ENCODE measurements at places on chromosomes 1 and 21.

DNA sequence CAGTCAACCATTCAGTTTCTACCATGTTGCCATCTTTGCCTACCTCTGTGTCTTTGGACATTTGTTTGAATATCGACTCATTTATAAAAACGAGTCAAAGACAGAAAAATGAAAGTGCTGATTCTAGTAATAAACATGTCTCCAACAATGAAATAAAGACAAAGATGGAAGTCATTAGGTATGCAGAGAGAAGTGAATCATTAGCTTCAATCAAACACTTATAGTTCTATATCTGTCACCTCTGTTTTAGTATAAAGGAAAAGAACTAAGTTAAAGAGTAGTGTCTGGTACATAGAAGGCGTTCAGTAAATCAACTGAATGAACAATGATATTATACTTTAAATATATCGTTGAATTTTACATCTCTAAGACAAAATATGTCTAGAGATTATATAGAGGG lies 1.7 kb upstream of the TSPAN2 start:
- DNase-seq, result no peak

GRCh38 chr1:80217377-80217986 lies 1211.0 kb upstream of the ADGRL4 start:
- DNase-seq, result no peak

GRCh38 chr1:159162516-159163265 lies 8.7 kb upstream of the CADM3 start:
- no peak for DNase-seq

DNA sequence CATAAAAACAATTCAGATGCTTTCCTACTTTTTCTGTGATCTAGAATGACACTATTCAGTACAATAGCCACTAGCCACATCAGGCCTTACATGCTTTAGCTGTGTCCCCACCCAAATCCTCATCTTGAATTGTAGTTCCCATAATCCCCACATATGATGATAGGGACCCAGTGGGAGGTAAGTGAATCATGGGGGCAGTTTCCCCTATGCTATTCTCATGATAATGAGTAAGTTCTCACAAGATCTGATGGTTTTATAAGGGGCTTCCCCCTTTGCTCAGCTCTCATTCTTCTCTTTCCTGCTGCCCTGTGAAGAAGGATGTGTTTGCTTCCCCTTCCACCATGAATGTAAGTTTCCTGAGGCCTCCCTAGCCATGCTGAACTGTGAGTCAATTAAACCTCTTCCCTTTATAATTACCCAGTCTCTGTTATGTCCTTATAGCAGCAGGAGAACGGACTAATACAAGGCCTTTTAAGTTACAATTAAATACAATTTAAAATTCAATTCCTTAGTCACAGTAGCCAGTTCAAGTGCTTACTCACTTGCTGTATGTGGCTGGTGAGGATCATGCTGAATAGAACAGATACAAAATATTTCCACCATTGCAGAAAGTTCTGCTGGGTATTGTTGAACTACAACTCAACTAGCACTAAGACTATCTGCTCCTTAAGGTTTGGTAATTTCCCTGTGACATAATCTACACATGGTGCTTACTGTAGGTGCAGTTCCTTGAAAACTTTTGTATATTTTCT lies 106.7 kb downstream of the SCMH1 start:
- no peak for DNase-seq

- no peak for DNase-seq
Observed at GRCh38 chr21:36835383-36835795, 131.1 kb downstream of the HLCS start.

DNA sequence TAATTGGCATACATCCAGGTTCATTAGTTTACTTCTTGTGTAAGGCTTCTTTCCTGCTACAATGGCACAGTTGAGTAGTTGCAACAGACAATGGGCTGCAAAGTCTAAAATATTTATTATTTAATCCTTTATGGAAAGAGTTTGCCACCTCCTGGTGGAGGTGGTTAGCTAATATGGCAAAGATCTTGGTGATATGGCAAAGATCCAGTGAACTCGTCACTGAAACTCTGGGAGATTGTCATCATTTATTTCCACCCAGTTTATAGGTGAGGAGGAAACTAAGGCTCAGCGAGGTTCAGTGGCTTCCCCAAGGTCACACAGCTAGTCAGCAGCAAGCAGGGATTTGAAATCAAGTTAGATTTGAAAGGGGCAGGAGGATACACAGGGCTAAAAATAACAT lies 16.1 kb upstream of the IFFO2 start:
- no peak for DNase-seq

GRCh38 chr1:112956544-112957132 lies 642 bp upstream of the SLC16A1 start:
- no peak for DNase-seq

DNA sequence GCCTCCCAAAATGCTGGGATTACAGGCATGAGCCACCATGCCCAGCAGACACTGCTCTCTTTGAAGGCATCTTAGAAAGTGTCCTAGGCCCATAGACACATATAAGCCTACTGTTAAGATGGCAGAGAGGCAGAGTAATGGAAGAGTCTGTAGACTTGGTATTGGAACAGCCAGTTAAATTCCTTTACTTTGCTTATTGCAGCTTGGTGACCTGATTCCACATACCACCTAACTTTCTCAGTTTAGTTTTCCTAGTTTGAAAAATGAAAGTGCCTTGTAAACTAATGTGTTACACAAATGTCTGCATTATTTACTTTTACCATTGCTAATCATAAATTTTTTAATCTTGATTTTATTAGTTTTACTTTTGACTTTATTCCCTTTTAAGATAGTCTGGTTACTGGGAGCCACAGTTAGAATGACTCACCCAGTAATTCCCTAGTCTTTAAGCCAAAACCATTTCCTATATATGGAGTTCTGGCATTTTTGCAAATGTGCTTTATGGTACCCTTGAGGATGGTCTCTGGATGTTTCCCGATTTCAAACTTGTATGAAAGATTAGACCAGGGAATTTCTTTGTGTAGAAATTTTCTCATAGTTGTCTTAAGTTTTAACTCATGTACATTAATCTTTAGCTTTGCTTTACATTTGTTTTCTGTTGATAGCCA lies 6.4 kb downstream of the SMAP2 start:
- DNase-seq, result no peak

All from caudate nucleus (tissue), 63 donors.